ENCODE measurements at places on chromosomes 2 and 18.

- DNase-seq = no peak
Measured at GRCh38 chr2:201901786-201902185, 95.4 kb downstream of the CDK15 start.

- DNase-seq = no peak
Measured at GRCh38 chr2:144464730-144465129, 55.2 kb downstream of the ZEB2 start.

DNA sequence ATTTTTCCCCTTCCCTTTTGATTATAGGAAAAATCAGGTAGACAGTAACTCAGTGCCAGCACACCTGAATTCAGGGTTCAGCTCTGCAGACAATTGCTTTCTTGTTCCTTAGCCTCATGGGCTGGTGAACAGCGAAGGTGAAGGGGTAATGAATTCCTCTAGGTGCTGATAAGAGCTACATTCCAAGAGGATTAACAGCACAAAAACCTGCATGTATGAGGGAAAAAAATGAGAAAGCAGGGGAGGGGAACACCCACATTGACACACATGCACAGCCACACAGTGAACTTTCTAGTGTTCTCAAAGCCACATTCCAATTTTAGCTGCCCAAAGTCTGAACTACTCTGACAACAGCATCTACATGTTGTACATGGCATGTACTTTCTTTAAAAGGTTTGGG lies 46.1 kb downstream of the SPATS2L start:
- DNase-seq = peak; percentile 78

DNA sequence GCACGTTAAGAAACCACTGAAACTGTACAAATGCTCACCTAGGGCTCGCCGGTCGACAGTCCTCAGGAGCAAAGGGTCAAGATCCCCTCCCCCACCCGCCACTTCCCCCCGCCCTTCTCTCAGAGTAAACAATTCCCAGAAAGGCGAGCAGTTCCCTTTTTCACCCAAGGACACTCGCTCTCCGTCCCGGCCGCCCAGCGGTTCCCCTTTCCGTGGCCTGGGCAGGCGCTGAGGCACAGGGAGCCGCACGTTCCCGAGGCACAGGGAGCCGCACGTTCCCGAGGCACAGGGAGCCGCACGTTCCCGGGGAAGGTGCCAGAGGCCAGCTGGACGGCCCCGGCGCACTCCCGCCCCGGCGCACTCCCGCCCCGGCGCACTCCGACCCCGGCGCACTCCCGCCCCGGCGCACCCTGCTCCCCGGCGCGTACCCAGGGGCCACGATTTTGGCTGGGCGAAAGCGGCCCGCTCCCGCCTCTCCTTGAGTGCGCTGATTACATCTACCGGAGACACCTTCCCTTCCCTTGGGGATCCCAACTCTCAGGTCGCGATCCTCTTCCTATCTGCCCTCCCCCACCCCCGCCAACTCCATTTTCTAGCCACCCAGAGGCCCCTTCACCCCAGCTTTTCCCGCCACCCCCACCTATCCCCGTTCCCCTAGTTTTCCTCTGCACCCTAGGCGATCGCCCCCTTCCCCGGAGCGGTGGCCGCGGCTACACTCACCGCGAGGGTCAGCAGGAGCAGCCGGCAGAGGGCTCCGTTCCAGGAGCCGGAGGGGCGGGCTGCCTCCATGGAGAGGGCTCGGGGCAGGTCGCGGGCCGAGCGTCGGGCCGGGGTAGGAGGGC lies 817 bp downstream of the DSC2 start:
- DNase-seq = no peak

- no peak for DNase-seq
Measured at GRCh38 chr2:105488285-105488684, 89.4 kb upstream of the FHL2 start.

DNA sequence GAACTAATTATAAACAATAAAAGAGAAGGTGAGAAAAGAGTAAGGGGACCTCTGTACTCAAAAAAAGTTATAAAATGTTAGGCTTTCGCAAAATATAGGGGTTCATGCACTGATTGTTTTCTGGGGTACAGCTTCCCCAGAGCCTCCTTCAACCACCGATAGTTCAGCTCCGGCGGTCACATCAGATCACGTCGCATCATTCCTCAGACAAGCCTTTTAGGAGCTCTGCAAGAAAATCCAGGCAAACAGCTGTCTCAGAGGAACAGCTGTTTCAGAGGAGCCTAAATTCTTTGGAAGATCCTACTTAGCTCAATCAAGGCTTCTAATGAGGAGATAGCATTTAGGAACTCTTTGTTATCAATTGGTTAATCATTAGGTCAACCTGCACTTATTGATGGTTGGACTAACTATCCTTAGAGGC lies 78.7 kb downstream of the MYCN start:
- DNase-seq = no peak

DNA sequence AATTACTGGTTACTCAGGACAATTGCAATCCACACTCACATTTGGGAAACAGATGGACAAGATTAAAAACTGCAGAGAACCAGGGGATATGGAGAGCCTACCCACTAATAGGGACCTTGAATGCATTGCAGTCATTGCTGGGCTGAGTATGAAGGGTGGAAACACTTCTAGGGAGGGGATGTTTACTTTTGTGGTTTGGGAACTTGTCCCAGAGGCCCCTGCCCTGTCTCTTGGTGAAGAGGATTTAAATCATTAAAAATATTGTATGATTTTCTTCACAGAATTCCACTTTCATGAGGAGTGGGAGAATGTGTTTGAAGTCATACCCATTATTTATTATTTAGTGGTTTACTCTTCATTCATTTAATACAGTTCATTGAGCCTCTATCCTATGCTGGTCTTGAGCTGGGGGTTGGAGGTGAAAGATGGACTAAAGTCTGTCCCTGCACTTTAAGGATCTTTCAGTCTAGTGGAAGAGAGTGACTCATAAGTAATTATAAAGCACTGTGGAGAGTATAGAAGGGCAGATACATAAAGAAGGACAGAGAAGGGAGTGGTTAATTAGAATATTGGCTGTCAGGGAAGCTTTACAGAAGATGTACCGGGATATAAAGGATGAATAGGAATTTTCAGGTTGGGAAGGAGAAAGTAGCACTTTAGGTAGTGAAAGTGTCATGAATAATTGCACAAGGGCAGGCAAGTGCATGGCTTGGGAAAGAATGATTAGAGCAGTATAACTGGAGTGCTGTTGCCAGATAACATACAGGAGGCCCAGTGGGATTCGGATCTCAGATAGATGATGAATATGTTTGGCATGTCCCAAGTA lies 313.4 kb downstream of the LPIN1 start:
- DNase-seq = no peak

GRCh38 chr2:233848276-233848675 lies 6.1 kb downstream of the HJURP start:
- DNase-seq = no peak

DNA sequence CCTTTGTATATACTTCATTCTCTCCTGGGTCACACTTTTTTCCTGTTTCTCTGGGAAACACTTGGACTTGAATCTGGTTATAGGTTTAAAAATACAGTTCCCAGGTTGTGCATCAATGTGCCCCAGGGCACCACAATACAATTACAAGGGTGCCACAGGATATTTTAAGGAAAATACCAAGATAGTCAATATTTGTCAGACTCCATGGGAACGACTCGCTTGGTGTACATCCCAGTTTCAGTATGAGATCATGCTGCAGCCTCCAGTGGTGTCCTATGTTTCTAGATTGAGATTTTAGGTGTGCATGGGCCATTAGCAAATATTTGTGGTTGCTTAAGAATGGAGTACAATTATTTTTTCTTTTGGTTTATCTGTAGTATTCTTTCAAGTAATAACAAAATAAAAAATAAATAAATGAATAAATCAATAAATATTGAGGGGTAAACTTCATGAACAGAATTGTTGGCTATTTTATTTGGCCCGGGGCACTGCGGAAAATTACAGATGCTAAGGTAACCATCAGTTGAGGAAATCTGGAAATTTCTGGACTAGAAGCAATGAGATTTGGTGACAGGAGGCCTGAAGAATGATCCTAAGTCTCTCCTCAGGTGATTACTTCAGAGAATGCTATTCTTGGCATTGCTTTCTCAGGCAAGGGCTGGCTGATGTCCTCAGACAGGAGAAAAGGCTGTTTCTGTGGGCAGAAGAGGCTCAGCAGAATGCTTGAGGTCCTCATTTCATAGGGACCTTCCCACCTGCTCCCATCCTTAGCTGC lies 649.3 kb upstream of the SOX11 start:
- no peak for DNase-seq

DNA sequence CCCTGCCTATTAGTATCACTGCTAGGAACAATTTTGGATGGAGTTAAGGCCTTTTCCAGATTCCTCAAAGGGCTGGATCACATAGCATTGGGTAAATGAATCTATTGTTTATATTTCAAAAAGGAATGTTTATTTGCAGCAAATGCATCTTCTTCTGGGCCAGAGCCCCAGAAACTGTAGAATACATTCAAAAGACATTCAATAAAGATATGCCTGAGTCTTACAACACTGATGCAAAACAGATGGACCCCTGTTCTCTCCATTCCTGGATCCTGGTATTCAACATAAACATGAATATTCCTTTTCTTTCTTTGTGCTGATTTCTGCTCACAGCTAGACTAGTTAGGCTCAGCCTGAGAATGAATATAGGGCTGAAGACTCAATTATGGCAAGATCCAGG lies 227.2 kb upstream of the KLHL29 start:
- no peak for DNase-seq

- no peak for DNase-seq
Measured at GRCh38 chr2:142130111-142131009, 456 bp downstream of the LRP1B start.

DNA sequence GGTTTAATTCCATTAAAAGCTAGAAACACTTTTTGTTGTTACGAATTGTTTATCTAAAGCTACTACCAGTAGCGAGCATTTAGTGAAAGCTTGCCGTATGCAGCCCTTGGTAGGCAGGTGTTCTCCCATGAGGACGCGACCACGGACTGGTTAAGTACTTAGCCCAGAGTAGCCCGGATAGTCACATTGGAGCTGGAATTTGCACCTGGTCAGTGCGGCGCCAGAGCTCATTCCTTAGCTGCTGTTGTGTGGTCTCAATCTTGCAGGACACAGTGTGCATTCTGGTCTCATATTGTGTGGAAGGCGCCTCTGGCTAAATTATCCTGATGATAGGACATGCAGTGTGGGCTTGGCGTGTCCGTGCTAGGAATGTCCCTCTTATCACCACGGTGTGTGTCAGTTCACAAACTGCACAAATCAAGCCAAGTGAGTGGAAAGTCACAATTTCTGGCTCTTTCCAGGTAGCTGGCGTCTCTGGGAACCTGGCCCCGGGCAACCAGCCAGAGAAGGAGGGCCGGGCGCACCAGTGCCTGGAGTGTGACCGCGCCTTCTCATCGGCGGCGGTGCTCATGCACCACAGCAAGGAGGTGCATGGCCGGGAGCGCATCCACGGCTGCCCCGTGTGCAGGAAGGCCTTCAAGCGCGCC lies 133.3 kb downstream of the ZNF236 start:
- DNase-seq = no peak

GRCh38 chr2:178674122-178674521 lies 133.1 kb downstream of the TTN start:
- no peak for DNase-seq

DNA sequence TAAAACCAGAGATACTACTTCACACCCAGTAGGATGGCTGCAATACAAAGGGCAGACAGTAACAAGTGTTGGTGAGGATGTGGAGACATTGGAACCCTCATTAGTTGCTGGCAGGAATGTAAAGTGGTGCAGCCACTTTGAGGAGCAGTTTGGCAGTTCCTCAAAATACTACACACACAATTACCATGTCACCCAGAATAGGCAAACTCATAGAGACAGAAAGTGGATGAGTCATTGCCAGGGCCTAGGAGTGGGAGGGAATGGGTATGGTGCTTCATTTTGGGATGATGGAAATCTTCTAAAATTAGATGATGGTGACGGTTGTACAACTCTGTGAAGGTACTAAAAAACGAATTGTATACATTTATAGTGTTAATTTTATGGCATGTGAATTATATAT lies 54.8 kb downstream of the ATP9B start:
- no peak for DNase-seq

- DNase-seq = no peak
Measured at GRCh38 chr2:124755386-124755785, 730.3 kb downstream of the CNTNAP5 start.

- DNase-seq = no peak
Measured at GRCh38 chr2:100302585-100302892, 19.8 kb downstream of the LONRF2 start.

GRCh38 chr18:59861963-59862819 lies 37.6 kb upstream of the PMAIP1 start:
- DNase-seq = no peak

GRCh38 chr18:7532942-7533341 lies 34.2 kb upstream of the PTPRM start:
- no peak for DNase-seq

DNA sequence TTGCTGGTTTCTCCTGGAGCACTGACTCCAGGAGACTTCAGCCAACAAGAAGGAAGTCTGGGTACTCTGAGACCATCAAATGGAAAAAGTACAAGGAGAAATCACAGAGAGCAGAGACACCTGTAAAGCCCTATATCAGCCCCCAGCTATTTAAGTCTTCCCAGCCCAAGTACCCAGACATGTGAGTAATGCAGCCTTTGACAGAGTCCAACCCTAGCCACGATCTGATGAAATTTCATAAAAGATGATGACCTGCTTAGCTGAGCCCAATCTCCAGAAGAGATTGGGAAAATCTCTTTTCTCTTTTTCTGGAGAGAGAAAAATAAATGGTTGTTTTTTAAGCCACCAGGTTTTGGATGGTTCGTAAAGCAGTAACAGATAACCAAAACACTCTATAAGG lies 196.6 kb downstream of the NBAS start:
- DNase-seq = no peak

DNA sequence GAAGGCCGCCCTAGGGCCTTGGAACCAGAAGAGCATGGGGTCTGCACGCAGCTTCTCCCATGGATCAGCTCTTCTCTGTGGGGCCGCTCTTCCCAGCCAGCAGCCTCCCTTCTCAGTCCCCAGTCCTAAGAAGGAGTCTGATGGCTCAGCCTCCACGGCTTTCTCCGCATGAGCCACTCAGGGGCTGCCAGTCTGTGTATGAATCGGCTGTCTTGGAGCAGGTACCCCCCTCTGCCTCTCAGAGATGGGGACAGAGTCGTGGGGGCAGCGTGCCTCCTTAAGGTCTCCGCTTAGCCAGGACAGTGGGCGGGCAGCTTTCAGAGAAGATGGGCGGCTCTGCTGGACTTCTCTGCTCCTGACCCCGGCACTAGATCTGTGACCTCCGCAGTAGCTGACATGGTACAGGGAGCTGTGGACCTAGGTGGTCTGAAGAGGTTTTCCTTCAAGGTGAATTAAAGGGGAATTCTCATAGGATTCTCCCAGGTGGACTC lies 21.6 kb downstream of the INPP5D start:
- no peak for DNase-seq

GRCh38 chr2:67408346-67408745 lies 11.2 kb downstream of the ETAA1 start:
- DNase-seq = no peak

DNA sequence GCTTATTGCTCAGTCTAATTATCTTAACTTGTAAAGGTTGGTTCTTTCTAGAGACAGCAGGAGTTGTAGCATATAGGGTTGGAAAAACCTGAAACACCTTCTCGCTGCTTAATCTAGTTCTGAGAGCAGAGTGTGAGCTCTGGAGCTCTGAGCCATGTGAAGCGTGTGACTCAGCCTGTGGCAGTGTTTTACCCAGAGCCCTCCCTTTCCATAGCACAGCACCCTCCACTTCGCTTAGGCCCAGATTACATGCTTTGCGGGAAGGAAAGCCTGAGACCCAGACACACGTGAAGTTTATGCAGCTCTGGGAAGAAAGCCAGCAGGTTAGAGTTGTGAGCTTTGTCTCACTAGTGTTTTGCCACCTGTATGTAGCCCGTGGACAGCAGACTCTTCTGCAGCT lies 74.5 kb downstream of the INPP4A start:
- DNase-seq = no peak

- DNase-seq = no peak
Measured at GRCh38 chr18:10262566-10262965, 191.9 kb upstream of the APCDD1 start.

Data from RCC 7860 (cell line).